ENCODE measurements at places on chromosomes 1 and 21.

- peak; percentile 92 for DNase-seq
Observed at GRCh38 chr1:157966031-157966537, 27.4 kb upstream of the KIRREL1 start.

GRCh38 chr21:43775795-43776430 lies at the start of gene CSTB:
Gene CSTB (minus strand): TSS chr21:43776308. CDS start chr21:43776269, 39 bp downstream.
- DNase-seq: no peak

GRCh38 chr21:26777166-26777565 lies 68.0 kb downstream of the ADAMTS1 start:
- DNase-seq: peak; percentile 83

GRCh38 chr1:119621705-119622104 lies 26.4 kb downstream of the ZNF697 start:
- no peak for DNase-seq

DNA sequence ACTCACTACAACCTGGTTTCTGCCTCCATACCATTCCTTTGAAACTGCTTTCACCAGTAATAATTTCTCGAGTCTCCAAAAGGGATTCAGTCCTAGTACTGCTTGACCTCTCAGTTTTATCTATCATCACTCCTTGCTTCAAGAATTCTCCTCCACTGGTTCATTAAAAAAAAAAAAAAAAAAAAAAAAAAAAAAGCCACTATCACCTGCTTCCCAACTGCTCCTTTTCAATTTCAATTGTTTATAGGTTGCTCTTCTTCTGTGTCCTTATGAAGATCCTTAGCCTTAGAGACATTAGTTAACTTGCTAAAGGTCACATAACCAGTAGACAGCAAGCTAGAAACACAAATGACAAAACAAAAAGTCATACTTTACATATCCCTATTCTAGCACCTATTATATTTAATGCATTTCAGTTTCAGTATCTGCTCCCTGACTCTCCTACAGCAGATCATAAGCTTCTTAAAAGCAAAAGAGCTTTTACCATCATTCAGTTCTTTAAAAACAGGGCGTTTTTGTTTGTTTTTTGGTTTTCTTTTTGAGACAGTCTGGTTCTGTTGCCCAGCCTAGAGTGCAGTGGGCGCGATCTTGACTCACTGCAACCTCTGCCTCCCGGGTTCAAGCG lies 7.1 kb downstream of the NRDC start:
- DNase-seq: no peak
